Activated CD4-positive, alpha-beta T cell treated with anti-CD3 and anti-CD28 coated beads for 4 hours (primary cell): ENCODE measurements at places on chromosomes 1 and 21.

GRCh38 chr21:31865429-31865970, 7.3 kb upstream of the HUNK start:
- DNase-seq = no peak

DNA sequence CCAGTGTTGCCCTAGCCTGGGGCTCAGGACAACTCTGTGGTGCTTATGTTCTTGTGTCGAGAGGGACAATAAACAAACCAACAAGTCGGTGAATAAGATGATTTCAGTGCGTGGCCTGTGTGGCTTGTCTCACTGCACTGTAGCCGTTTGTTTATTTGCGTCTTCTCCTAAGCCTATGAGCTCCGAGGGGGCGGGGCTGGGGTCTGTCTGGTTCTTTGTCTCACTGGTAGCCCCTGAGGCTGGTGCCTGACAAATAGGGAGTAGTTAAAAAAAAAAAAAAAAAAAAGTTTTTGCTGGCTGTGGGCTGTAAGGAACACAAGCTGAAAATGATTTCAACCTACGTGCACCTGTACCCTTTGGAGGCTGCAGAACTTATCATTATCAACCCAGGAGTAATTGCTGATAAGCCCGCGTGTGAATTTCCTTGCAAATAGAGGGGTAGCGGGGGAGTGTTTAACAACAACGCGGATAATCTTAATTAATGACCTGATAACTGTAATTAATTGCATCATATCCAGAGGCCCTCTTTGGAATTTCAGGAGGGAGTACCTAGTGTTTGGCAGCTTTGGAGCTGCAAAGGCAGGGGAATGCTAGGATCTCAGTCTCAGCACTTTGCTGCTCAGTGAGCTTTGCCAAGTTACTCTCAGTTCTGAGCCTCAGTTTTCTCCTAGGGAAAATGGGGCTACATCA, 925 bp upstream of the ARHGEF10L start:
- DNase-seq = no peak

GRCh38 chr1:206668351-206668750, 16.4 kb upstream of the MAPKAPK2 start:
- no peak for DNase-seq

- DNase-seq = peak; percentile 22
These were observed 166.7 kb downstream of the ADGRL4 start for GRCh38 chr1:78839704-78840277.

DNA sequence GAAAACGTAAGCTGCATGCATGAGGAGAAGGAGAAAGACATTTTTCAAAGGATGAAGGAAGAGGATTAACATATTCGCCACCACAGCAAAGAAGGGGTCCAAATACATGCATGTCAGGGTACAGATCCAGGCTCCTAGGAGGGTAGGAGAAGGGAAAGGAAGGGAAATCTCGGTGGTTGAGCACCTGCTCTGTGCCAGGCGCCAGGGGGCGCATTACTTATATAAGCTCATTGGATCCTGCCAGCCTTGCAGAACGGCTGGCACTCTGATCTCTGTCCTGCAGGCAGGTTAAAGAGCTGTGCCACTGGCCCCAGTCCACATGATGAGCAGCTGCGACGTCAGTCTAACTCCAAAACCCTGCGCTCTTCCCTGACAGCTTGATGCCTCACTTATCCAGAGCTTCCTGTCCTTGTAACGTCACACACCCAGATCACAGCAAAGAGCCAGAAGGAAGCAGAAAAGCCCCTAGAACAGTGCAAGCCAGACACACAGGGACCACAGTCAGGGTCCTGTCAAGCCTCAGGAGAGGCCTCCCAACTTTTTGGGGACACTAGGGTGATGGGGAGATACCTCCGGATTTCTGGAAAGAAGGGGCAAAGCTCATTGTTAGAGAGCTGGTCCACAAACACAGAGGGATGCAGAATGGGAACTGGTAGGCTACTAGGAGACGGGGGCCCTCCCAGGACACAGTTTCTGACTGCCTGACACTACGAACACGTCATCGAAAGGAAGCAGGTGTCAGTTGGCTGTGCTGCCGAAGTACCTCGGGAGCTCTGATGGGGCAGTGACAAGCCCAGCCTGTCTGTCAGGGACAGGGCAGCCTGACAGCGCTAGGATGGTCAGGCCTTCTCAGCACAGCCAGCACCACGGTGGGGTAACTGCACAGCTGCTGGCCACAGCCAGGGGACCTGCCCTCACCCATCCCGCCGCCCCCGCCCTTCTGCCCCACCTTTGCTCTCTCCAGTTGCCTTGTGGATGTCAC, 99.1 kb downstream of the BEND5 start:
- peak; percentile 19 for DNase-seq

GRCh38 chr1:29529677-29530278, 293.5 kb downstream of the PTPRU start:
- no peak for DNase-seq

- DNase-seq = no peak
These were observed 35.8 kb upstream of the IFNGR2 start for GRCh38 chr21:33367309-33367973.

DNA sequence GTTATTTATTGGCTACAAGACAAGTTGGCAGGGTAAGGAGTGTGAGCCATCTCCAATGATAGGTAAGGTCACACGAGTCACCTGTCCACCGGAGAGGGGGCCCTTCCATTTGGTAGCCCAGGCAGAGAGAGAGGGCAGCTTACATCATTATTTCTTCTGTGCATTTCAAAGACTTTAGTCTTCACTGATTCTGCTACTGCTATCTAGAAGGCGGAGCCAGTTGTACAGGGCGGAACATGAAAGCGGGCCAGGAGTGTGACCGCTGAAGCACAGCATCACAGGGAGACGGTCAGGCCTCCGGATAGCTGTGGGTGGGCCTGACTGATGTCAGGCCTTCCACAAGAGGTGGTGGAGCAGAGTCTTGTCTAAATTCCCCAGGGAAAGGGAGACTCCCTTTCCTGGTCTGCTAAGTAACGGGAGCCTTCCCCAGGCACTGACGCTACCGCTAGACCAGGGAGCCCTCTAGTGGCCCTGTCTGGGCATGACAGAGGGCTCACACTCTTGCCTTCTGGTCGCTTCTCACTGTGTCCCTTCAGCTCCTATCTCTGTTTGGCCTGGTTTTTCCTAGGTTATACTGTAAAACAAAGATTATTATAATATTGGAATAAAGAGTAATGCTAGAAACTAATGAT, 36.7 kb downstream of the ZNF695 start:
- peak; percentile 35 for DNase-seq

GRCh38 chr1:168086438-168086837, 50.3 kb downstream of the GPR161 start:
- DNase-seq = no peak

DNA sequence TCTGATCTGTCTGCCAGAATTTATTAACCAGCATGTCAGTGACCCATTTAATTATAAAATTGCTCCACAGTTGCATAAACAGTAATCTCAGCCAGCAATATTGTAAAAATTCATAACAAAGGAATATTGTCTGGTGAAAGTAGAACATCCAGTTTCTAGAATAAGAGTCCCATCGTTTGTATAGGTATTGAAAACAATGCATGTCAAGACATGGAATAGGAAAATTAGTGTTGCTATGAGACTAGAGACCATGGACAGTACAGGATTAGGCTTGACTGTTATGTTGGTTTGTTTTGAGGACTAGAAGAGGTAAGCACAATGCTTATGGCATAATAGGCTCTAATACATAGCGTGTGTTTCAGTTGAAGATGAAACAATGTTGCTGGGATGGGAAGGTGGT, 37.1 kb downstream of the ATF6 start:
- no peak for DNase-seq

- no peak for DNase-seq
These were observed 150.8 kb downstream of the VPS13D start for GRCh38 chr1:12380326-12381249.

GRCh38 chr1:247576514-247576913, 11.6 kb upstream of the OR2G2 start:
- no peak for DNase-seq

DNA sequence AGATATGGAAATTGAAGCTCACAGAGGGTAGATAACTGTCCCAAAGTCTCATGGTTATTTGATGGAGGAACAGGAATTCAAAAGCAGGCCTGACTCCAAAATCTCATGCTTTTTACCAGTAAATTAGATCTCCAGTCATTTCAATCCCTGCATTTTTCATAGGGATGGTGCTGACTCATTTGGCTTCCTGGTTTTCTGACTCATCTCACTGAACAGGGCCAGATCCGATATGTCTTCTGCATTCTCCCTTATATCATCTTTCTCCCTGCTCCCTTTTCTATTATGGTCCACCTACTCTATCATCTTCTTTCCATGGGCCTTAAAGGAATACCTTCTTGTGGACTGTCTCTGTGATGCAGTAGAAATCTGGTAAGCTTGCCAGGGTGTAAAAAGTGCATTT, 187.2 kb downstream of the FGGY start:
- no peak for DNase-seq

DNA sequence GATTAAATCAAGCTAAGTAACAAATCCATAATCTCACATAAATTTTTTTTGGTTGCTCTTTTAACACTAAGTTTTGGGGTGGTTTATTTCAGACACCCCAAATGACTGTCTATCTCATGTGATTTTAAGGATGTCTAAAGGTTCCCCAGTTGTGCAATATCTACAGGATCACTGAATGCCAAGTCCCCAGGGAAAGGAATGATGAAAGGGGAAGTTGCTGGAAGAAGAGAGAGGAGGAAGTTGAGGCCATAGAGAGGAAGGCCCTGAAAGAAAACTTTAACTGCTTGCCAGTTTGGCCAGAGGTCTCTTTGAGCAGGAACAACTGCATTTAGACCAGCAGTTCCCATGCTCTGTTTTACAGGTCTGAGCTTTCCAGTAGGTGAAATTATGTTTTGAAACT, 27.5 kb upstream of the SLC19A2 start:
- DNase-seq = no peak

- no peak for DNase-seq
These were observed 33.4 kb upstream of the NTPCR start for GRCh38 chr1:232917053-232917452.

GRCh38 chr21:36551321-36551720, 71.4 kb upstream of the CLDN14 start:
- no peak for DNase-seq

DNA sequence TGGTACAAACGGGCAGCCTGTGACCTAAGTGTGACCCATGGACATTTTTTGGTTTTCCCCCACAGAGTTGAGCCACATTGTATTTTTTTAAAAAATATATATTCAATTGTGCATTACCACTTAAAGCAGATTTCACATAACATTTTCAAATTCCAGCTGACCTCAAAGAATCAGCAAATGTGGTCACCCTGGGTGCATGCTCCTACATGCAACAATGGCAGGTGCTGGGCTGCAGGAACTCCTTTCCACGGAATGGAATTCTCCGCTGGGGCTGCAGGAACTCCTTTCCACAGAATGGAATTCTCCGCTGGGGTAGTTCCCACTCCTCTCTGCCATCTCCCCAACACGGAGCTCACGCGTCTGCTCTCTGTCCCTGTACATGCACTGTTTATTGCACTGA, 68.7 kb downstream of the MAP10 start:
- no peak for DNase-seq

DNA sequence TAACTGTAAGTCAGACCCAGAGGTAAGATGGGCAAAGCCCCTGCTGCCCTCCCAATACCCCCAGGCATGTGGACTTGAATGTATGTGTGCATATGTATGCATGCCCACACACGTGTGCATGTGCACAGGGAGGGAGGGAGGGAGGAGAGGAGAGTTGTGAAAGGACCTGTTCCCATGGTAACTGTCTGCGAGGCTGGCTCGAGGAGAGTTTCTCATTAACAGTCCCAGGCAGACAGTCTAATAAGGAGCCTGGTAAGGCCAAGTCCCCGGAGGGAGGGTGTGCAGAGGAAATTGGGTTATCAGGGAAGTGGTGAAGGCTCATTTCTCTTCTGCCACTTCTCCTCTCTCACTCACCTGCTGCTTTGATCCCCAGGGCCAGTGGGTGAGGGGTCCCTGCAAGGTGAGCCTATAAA, 74.9 kb downstream of the NFASC start:
- no peak for DNase-seq

DNA sequence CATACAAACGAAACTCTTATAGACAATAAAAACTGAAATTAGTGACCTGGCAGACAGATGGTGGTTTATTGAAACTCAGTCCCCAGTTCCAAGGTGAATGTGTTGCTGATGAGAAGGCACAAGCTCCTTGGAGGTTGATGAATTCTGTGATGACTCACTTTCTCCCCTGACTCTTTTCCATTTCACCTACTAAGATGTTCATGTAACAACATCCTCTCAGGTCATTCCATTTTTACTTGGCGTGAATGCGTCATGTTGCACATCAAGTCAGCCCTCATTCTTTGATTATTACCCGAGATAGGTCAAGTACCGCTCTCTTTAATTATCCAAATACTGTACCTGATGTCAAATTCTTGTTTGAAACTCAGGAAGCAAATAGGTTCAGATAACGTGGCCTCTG, 10.1 kb upstream of the IL10RB start:
- no peak for DNase-seq

- DNase-seq = no peak
These were observed 1.9 kb downstream of the RUSC1 start for GRCh38 chr1:155322571-155322952.

GRCh38 chr1:229815076-229815475, 189.0 kb downstream of the URB2 start:
- no peak for DNase-seq

DNA sequence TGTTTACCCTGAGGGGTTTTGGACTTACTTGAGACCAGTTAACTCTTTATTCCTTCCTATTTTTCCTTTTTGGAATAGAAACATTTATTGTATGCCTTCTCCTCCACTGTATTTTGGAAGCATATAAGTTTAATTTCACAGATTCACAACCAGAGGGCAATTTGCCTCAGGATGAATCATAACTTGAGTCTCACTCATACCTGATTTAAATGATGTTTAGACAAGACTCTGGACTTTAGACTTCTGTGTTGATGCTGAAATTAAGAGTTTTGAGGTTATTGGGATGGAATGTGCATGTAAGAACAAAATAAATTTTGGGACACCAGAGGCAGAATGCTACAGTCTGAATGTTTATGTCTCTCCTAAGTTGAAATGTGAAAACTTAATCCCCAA, 7.1 kb upstream of the ADAM30 start:
- DNase-seq = no peak

DNA sequence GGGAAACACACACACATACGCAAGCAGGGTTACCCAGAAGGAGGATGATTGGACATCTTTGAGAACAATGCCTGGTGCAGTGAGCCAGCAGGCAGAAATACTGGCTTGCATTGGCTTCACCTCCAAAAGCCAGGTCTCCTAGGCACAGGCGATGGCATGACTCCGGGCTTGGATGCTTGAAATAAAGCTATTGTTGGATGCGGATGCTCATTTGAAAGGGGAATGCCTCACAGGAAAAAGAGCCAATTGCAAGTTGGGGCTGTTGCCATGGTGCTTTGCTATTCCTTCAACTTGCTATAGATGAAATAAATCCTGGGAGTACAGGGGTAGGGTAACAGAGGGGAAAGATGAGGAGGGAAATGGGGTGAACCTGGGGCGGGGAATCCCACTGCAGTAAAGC, 180.7 kb upstream of the SGIP1 start:
- no peak for DNase-seq
